Glutamatergic neuron (in vitro differentiated cells): ENCODE measurements at places on chromosomes 4 and X. TPM values are rescaled to one million over a fixed set of nuclear protein-coding genes. Genes with fewer than 3 reads are reported as not detected.

Gene NAT8L
- total RNA-seq: 8.3 TPM

Gene TMEM271
- total RNA-seq: 22.7 TPM

Gene BEX4
- total RNA-seq: 82.5 TPM

Gene LRP2BP
- total RNA-seq: 1.1 TPM

Gene EPHA5
- total RNA-seq: 108 TPM

Gene NIPAL1
- total RNA-seq: 0.83 TPM

Gene CTPS2
- 29.0 TPM for total RNA-seq

Gene CFAP299
- not detected for total RNA-seq

Gene SULT1E1
- not detected for total RNA-seq

Gene FRMD7
- not detected for total RNA-seq

Gene AREG
- not detected for total RNA-seq

Gene MTMR8
- 2.2 TPM for total RNA-seq

Gene IGSF1
- total RNA-seq: 3.0 TPM

Gene TCEAL2
- total RNA-seq: 6.3 TPM

Gene ZFP92
- 0.07 TPM for total RNA-seq
